ENCODE measurements at places on chromosomes 7 and 10.
A peak's percentile ranks its signal among the peaks of the same experiment; 100 is the strongest.

DNA sequence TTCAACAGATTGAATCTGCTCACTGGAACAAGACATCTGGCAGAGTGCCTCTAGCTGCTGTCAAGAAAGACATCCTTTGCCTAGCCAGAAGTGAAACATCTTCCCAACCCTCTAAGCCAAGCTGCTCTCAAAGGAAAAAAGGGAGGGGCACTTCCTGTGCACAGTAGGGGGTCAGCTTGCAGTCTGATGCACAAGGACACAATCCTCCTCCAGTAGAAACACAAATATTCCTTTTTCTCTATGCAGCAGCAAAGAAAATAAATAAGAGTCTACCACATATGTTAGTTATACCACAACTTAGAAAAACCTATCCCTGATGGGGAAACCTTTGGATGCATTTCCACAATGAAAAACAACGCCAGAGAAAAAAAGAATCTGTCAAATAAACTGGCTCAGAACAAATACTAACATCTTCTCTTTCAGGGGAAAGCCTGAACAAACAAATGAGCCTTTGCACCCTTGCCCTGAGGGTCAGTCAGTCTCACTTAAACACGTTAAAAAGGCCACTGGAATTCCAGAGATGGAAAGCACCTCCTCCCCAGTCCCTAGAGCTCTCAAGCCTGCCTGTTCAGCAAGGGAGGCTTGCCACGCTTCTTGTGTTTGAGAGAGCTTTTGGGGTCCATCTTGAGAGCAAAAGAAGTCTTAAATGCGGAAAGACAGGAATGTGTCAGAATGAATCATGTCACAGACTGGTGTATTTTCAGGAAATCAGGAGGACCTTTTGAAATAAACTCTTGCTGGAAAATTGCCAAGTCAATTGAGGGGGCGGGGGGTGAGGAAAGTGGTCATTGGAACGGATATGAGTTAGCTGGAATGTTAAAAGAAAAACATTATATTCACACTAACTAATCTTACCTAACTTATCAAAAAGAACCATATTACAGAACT, 7.5 kb downstream of the LAMB1 start:
- no peak for DNase-seq

- no peak for DNase-seq
Measured at GRCh38 chr7:103702982-103703381, 257.0 kb upstream of the SLC26A5 start.

DNA sequence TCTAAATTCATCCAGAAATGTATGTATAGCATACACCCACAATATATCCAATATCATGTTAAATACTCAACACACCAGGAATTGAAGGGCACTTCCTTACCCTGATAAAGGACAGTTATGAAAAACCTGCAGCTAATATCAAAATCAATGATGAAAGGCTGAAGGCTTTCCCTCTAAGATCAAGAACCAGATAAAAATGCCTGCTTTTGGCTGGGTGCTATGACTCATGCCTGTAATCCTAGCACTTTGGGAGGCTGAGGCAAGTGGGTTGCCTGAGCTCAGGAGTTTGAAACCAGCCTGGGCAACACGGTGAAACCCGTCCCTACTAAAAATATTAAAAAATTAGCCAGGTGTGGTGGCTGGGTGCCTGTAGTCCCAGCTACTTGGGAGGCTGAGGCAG, 21.6 kb upstream of the UPP1 start:
- DNase-seq, result no peak

DNA sequence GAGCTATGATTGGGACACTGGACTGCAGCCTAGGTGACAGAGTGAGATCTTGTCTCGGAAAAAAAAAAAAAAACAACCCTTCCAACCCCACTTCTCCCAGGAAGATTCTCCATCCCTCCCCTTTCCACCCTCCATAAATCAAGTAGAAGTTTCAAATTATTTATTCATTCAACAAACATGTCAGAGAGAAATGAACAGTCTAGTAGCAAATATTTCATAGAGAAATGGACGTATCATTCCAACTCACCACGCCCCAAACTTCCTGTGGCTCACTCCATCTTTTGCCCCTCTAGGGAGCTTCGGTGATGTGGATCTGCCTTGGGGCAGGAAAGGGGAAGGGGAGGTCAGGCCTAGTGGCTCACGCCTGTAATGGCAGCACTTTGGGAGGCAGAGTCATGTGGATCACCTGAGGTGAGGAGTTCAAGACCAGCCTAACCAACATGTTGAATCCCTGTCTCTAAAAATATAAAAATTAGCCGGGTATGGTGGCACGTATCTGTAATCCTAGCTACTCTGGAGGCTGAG, 638 bp upstream of the TRAPPC14 start:
- DNase-seq, result no peak

GRCh38 chr7:329691-330281, 39.8 kb downstream of the FOXL3 start:
- DNase-seq, result no peak

DNA sequence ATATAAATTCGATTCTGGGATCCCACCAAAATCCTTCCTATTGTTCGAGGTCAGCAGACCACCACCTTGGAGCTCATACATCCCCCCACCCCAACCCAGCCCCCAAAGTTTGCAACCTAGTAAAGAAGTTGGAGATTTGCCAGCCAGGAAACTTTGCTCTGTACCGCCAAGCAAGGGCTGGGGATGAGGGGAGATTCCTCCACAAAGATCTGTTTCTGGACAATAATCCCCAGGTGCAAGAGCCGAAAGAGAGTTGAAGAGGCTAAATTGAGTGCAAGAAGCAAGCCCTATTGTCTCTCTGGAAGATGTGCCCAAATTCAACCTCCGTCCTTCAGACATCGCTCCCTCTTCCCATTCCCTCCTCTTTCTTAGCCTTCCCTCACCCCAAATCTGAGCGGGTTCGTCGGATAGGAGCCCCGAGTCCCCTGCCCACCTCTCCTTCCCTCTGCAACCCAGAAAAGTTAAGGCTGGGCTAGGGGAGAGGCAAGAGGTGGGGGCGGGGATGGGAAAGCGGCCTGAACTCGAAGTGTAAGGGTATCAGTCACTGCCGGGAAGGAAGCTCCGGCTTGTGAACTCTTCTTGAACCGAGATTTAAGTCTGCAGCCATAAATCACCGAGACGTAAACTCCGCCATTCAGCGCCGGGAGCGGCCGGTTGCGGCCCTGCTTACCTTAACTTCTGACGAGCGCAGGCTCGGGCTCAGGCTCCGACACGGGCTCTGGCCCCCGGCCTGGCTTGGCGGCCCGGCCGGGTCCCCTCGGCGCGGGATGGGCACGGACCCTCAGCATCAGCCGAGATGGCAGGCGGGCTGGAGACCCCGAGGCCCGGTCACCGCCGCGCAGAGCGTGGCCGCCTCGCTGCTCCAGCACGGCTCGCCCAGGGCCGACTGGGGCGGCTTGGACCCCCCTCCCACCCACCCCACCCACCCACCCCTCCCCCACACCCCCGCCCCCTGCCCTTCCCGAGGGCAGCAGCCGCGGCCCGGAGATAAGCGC, 10.8 kb upstream of the HOXA2 start:
- no peak for DNase-seq

DNA sequence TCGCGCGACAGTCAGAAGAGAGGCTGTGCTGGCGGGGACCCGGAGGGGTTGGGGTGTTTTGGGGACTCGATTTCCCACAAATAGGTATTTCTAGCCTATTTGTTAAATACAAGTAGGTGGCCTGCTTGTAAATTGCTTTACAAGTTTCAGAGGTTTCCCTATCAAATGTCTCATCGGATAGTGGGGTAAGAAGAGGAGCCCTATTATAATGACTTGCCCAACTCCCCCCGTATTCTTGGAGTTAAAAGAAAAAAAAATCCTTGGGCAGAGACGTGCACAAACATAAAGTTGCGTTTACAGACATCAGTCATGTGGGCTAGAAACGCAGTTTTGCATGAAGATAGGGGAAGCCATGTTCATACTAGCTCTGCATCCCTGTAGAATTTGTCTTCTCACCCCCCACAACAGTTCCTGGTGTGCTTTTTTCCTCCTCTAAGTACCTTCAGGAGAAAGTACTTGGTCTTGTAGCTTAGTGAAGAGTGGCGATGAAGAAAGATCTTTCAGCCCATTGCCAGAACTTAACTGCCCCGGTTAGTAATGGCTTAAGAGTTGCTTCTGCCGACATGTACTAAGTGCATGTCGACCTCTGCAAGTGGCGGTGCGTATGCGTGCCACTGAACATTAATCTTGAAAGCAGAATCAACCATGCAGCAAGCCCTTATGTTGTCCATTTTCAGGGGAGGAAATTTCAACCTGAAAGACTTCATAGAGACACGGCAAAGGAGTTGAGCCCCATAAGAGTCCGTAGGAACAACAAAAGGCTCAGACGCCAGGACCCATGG, 832 bp upstream of the TIAL1 start:
- no peak for DNase-seq

DNA sequence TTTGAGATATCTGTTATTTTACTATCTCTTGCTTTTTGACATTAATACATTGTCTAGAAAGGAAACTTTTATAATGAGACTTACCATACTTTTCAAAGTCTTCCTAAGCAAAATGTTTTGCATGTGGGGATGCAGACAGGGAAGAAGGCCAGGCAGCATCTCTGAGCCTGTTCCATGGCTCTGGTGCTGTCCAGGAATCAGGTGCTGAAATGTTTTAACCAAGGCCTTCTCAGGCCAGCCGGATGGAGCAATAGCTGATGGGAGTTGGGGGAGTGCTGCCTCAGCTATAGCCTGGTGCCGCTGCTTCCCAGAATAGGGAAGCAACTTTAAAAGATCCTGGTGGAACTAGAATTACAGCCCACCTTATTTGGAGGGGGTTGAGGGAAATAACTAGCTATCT, 38.5 kb downstream of the CRTAC1 start:
- DNase-seq, result no peak

DNA sequence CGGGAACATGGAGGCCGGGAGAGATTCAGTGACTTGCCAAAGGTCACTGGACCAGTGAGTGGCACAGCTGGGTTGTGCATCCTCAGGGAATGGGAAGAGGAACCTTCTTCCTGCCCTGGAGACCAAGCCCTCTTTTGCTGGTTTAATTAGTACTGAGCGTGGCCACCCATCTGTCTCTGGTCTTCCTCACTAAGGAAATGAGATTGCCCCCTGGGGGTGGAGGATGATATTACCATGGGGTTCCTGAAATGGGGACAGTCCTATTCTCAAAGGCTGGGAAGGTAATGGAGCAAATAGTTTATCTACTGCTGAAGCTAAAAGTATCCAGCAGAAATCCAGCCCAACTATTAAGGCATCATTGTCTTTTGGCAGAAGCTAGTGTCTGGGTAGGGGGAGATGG, 98.6 kb upstream of the FGFR2 start:
- peak; percentile 16 for DNase-seq

DNA sequence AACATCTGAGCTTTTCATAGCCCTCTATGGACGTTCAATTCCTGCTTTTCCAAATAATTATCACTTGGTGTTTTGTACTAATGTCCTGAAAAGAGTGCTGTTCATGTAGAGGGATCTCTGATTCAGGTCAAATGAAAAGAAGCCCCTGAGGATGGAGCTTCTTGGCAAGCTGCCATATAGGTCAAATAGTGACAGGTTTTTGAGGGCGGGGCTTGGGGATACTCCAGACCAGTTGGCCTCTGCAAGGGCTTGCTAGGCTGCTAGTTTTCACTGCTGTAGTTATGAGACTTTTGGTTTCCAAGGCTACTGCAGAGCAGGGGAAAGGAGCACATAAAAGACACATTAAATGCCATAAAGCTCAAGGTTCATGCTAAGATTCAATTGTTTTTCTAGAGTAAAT, 257.2 kb upstream of the CACNA2D1 start:
- no peak for DNase-seq

DNA sequence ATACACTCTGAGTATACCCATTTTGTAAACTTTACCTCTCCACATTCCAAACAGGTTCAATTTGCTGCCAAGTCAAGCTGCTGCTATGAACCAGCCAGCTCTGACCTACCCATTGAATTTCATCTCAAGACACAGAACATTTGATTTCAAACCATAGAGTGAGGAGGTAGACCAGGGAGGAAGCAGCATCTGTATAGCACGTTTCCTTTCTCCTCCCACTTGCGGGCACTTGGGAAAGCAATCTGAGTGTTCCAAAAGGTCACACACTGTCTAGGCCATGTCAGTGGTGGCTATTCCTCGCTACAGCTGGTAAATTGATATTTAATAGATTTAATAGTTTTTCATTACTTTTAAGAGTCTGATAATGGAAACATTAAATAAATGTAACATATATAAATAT, 147.8 kb upstream of the EEPD1 start:
- no peak for DNase-seq

DNA sequence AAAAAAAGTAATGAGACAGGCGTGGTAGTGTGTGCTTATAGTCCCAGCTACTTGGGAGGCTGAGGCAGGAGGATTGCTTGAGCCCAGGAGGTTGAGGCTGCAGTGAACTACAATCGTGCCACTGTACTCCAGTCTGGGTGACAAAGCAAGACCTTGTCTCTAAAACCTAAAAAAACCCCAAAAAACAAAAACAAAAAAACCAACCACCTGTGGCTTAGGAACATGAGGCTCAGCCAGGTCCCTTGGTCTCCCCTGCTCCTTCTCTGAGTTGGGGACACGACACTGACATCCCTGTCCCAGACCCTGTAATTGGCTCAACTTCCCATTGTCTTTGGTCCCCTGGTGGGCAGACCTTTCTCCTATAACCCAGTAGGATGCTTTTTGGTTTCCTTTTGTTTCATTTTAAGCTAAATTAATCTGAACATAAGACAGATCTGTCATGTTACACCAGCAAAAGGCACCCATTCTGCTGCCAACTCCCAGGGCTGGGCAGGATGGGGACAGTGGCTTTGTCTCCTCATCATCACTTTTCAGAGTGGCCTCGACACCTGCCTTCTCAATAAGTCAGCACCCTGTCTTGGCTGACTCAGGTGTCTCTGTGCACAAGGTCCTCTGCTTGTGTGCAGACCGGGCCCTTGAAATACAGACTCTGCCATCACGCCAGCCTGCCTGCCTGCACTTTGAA, 74.4 kb downstream of the MYL10 start:
- DNase-seq, result no peak

GRCh38 chr10:132448248-132448731, 51.3 kb downstream of the PWWP2B start:
- DNase-seq, result peak; percentile 74

DNA sequence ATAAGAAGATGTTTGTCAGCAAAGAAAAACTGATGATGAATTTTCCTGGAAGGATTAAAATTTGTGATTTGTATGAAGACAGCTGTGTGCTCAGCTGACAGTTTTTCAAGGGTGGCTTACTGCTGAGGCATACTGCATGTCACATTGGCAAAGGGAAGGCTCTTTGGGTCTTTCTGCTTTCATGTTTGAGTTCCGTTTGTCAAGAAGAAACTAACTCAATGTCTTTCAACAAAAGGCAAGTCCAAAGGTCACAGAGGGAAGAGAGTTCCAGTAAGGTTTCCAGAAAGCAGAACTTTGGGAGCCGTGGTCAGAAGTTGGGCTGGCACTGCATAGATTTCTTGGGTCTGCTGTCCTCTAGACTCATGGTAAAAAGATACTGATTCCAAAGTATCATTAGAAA, 16.9 kb downstream of the DYDC2 start:
- DNase-seq, result no peak
